ENCODE measurements at places on chromosomes 4 and X.

DNA sequence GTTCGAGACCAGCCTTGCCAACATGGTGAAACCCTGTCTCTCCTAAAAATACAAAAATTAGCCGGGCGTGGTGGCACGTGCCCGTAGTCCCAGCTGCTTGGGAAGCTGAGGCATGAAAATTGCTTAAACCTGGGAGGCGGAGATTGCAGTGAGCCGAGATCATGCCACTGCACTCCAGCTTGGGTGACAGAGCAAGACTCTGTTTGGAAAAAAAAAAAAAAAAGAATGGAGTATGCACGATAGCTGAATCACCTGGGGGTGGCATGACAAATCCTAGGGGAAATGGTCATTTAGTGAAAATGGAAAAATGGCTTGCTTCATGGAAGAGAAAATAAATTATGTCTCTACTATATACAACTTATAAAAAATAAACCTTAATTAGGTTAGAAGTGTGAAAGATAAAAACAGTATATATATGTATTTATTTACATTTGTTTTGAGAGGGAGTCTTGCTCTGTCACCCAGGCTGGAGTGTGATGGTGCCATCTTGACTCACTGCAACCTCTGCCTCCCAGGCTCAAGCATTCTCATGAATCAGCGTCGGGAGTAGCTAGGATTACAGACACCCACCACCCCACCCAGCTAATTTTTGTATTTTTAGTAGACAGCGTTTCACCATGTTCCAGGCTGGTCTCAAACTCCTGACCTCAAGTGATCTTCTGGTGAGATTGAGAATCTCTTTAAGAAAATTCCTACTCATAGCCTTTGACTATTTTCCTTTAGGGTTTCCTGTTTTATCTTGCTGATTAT, 19.3 kb upstream of the ING2 start:
- DNase-seq = no peak

DNA sequence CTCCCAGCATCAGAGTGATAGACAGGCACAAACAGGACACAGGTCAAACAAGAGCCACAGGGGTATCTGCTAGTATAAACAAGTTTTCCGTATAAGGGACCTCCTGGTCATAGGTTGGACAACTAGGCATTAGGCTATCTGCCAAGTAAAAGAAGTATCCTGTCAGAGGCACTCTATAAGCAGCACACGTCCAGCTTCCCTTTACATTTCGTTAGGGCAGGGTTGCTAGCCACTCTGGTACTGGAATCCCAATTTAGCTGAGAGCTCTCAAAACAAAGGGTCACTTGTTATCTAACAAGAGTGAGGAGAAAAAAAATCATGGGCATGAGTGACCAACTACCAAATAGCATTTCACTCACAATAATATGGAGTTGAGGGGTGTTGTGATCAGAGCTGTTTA, 780.7 kb upstream of the DIAPH2 start:
- no peak for DNase-seq

DNA sequence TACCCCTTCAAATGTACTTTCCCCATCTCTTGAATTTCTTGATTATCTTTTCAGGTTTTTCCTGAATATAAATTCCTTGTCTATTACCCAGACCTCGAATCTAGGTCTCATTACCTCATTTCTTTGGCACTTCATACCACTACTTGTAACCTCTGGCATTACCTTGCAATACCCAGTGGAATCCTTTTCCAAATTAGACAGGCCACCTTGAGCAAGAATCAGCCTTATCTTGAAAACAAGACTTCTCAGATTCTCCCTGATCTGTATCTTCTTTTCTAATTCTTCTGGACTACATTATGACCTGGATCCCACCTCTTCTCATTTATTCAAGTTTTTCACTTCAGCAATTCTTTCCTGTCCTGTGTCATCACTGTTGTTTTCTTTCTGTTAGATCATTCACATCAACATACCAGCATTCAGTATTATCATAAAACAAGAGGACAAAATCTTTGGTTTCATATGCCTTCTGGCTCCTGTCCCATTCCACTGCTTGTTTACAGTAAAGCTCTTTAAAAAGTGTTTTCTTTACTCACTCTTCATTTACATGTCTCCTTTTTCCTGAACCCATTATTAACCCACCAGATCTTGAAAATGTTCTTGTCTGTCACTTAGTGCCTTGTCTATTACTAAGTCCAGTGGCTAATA, 275.6 kb upstream of the HS3ST1 start:
- DNase-seq = no peak

- no peak for DNase-seq
Measured at GRCh38 chr4:188819233-188819632, 680.0 kb downstream of the TRIML1 start.
